ENCODE measurements at places on chromosomes 1 and 21.

DNA sequence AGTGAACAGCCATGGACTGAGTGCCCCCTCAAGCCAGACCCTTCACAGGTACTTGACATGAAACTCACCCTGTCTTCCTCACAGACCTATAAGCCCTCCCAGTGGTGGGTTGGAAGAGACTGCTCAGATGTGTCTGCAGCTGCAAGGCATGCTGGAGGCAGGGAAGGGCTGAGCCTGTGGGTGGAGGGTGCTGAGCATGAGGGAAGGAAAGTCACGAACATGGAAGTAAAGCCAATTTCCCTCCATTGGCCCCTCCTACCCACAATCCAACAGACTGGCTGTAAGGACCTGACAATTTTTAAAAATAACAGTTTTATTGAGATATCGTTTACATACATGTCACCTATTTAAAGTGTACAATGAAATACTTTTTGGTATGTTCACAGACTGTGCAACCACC, 44.1 kb downstream of the RCSD1 start:
- no peak for DNase-seq

DNA sequence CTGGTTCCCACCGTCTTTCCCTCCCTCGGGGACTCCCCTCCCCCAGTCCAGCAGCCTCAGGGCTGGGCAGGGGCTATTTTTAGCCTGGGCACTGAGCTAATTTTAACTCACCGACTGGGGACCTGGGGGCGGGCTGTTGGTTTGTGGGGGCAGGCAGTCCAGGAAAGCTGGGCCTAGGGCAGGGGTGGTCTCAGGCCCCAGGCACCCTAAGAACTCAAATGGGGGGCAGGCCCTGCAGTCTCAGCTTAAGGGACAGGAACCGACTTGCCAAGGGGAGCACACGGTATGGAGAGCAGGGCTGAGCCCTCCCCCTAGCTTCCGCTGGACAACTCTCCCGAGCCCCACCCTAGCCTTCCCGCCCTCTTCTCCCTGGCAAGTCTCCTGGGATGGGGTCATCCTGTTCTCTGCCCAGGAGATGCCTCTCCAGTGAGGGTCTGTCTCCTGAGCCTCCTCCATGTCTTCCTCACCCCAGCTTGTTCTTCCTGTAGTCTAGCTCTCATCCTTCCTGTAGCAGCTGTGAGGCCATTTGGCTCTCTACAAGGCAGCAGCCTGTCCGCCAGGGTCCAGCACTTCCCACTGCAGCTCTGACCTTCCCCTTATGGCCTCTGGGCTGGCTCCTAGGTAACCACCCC, 10.1 kb downstream of the MEF2D start:
- no peak for DNase-seq

- DNase-seq = no peak
Measured at GRCh38 chr1:24119859-24120756, 8.2 kb upstream of the MYOM3 start.

DNA sequence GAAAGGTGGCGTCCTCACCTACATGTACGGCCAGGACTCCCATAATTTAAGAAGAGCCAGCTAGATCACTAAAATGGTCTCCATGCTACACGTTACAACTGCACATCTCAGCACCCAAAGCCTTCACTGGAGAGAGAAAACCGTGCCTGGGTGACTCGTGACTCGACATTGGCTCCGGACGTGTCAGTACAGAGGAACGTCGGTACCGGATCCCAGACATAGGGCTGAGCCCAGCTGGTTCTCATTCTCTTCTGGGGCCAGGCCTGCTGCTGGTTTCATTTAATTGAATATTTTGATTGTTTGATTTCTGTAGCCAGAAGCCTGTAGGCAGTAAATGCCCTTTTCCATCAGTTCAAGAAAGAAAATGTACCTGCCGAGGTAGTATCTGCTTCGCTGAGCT, 93.1 kb downstream of the HHIPL2 start:
- DNase-seq = no peak

GRCh38 chr1:20411196-20411980, 74.6 kb downstream of the CAMK2N1 start:
- no peak for DNase-seq

GRCh38 chr1:195105281-195105680, 1503.0 kb downstream of the KCNT2 start:
- DNase-seq = no peak

All from stimulated activated CD8-positive, alpha-beta memory T cell treated with anti-CD3 and anti-CD28 coated beads, Interleukin-12 subunit alpha, Interleukin-12 subunit beta, amount 100 ng/mL, for 1 hour (primary cell).